ENCODE measurements at places on chromosomes 6 and 20. TPM values are rescaled to one million over a fixed set of nuclear protein-coding genes. Genes with fewer than 3 reads are reported as not detected.
A peak's percentile ranks its signal among the peaks of the same experiment; 100 is the strongest.

DNA sequence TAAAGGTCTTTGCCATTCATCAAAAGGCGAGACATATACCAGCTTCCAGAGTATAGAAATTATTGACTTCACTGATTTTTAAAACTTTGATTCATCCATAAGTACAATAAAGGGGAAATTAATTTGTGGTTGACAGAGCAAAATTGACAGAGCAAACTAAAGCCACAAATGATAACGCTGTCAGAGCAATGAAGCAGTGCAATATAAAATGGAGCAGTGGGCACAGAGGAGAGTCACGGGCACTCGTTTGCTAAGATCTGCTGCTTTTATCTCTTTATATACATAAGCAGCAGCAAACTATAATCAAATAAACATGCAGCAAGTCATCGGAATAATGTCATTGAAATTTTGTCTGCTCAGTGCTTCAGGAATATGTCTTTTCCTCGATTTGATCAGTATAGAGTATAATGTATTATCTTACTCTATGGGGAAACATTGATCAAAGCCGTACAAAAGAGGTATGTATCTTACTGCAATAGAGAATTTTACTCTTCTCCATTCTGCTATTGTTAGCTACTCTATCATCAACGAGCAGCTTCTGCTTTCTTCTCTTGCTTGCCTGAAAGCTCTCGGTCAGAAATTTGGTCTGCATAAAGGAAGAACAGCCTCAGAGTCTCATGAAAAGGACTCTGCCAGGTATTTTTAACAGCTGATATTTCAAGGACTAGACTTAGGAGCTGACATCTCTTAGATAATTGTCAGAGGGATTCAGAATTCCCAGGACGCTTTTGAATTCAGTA is 546.0 kb upstream of the ARID1B start:
- H3K27me3 ChIP-seq = no peaks in the 10 kb centered on the region
- H3K36me3 ChIP-seq = no peaks in the 10 kb centered on the region
- no peak overlapping the region for H3K4me3 ChIP-seq
- no peak overlapping the region for H3K27ac ChIP-seq
- H3K4me1 ChIP-seq = no peaks in the 10 kb centered on the region
- no peak for DNase-seq

DNA sequence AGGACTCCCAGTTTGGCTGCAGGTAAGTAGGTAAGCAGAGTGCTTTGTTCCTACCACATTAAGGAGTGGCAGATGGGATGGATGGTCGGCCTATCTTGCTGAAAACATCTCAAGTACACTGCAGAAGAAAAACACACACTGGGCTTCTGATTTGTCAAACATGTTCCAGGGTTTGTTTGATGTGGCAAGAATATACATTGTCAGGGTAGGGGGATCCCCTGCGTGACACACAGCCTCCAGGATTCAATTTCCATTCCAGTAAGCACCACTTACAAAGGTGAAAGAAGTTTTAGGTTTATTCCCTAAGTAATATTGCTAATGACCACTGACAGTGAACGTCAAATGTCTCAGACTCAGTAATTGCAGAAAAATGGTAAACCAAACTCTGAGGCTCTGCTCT is 26.0 kb upstream of the KIF16B start:
- no peak overlapping the region for H3K4me3 ChIP-seq
- DNase-seq = no peak
- no peaks in the 10 kb centered on the region for H3K36me3 ChIP-seq
- no peaks in the 10 kb centered on the region for H3K4me1 ChIP-seq
- no peak overlapping the region for H3K27ac ChIP-seq

Gene BEND6
- 1.5 TPM for total RNA-seq

DNA sequence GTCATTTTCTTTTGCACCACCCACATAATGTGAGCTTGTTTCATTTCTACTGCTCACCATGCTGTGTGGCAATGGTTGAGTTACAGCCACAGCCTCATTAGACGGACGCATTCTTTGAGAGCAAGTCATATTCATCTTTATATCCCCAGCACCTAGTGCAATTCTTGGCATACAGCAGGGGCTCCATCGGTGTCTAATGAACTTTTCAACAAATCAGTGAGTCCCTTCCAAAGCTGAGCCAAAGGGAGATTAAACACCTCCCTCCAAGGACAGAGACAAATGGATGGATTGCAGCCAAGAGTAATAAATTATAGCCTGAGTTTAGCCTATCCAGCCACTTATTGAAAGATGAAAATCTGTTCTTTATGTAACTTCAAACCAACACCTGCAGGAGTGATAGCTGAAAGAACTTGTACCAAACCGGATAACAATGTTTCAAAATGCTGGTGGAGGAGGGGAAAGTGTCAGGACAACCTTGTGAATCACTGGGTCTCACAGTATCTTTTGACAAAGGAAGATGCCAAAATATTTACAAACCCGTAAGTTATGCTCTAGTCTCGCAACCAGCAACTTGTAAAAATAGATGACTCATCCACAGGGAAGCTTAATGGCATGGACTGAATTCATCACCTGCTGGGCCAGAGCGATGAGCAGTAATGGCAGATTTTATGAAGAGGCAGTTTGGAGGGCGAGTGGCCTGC is 139.0 kb downstream of the PXDC1 start:
- peaks cover 7% of the 10 kb centered on the region for H3K4me1 ChIP-seq
- H3K27me3 ChIP-seq = no peaks in the 10 kb centered on the region
- no peak overlapping the region for H3K4me3 ChIP-seq
- H3K27ac ChIP-seq = no peak overlapping the region
- no peaks in the 10 kb centered on the region for H3K36me3 ChIP-seq
- DNase-seq = no peak

DNA sequence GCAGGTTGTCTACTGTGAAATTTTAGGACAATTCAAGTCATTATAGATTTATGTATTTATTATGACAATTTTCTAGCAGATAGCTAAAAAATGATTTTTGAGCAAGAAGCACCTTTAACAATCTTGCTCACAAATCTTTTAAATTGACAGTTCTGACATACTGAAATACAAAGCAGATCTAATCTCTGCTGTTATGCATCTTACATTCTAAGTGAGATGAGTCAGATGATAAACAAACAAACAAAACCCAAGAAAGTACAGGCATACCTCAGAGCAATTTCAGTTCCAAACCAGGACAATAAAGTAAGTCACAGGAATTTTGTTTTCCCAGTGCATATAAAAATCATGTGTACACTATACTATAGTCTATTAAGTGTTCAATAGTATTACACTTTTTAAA is 430.7 kb upstream of the PTCHD4 start:
- H3K27ac ChIP-seq = no peak overlapping the region
- DNase-seq = no peak
- H3K4me1 ChIP-seq = no peaks in the 10 kb centered on the region
- H3K36me3 ChIP-seq = peaks cover 12% of the 10 kb centered on the region
- H3K4me3 ChIP-seq = no peak overlapping the region

DNA sequence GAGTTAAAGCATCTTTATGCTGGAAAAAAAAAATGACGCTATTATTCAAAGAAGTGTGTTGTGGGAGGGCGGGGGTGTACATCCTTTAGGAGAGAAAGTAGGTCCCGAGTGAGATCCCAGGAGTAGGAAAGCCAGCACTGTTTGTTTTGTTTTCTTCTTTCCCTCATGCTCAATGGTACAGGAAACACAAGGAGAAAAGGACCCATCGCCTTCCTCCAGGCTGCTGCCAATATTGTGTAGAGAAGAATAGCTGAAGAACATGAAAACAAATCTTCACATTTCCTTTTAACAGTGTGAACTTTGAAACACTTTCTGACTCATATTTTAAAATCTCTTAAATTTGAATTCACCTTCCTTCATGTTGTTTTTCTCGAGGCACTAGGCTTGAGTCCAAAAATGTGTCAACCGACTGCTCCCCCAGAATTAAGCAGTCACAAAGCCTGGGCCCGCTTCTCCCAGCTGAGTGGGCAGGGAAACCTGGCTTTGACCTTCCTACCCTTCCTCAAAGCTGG is 22.3 kb downstream of the PPP1R16B start:
- H3K36me3 ChIP-seq = no peaks in the 10 kb centered on the region
- H3K4me3 ChIP-seq = no peak overlapping the region
- peaks cover 34% of the 10 kb centered on the region for H3K4me1 ChIP-seq
- DNase-seq = no peak
- H3K27me3 ChIP-seq = no peaks in the 10 kb centered on the region

GRCh38 chr6:167056370-167056769 is 57.2 kb downstream of the CEP43 start:
- no peak overlapping the region for H3K27ac ChIP-seq
- H3K4me1 ChIP-seq = peaks cover 13% of the 10 kb centered on the region
- H3K27me3 ChIP-seq = no peaks in the 10 kb centered on the region
- no peak for DNase-seq
- H3K36me3 ChIP-seq = peaks cover 17% of the 10 kb centered on the region

GRCh38 chr6:73854998-73855718 is 159.2 kb downstream of the CD109 start:
- H3K27ac ChIP-seq = no peak overlapping the region
- no peak for DNase-seq

DNA sequence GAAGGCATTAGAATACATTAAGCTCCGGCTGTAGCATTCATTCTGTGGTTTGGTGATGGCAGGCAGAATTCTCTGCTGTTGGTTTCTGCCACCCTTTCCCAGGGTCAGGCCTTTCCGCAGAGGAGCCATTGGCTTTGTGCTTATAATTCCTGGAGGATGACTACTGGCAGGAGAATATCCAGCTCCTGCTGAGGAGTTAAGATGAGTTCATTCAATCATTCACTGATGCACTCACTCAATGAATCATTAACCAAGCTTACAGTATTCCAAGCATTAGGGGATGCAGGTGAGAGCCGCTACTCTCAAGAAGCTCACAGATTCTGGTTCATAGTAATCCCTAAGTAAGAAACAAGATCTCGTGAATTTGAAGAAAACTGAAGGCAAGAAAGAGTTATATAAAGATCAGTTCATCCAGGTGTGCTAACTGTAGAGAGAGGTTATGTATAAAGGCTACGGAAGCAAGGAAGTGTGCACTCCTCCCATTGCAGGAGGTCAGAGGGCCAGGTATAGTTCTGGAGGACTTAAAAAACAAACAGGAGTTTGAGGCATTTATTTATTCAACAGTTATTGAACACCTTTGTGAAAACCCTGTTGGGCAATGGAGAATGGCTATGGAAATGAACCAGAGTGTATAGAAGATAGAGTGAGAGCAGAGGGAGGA is 75.5 kb downstream of the HMGN3 start:
- no peak overlapping the region for H3K4me3 ChIP-seq
- no peaks in the 10 kb centered on the region for H3K27me3 ChIP-seq
- peaks cover 17% of the 10 kb centered on the region for H3K4me1 ChIP-seq
- H3K36me3 ChIP-seq = peaks cover 8% of the 10 kb centered on the region
- H3K27ac ChIP-seq = no peak overlapping the region

DNA sequence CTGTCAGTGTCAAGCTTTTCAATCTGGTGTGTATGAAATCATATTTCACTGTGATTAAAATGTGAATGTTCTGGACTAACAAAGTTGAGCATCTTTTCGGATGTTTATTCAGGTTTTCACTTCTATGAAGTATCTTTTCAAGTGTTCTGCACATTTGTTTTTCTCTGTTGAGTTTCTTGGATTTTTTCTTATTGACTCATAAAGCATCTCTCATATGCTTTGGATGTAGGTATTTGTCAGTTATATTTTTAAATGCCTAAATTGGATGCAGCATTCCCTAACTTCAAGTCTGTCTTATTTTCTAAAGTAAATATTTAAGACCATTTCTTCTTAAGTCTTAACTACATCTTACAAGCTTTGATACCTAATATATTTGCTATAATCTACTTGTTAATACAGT is 398.0 kb downstream of the PLCB1 start:
- no peaks in the 10 kb centered on the region for H3K27me3 ChIP-seq
- H3K27ac ChIP-seq = no peak overlapping the region
- H3K4me1 ChIP-seq = peaks cover 10% of the 10 kb centered on the region
- no peak overlapping the region for H3K4me3 ChIP-seq
- H3K36me3 ChIP-seq = no peaks in the 10 kb centered on the region

- DNase-seq = no peak
- H3K27me3 ChIP-seq = no peaks in the 10 kb centered on the region
- H3K4me1 ChIP-seq = peaks cover 35% of the 10 kb centered on the region
- no peak overlapping the region for H3K4me3 ChIP-seq
- H3K27ac ChIP-seq = no peak overlapping the region
Measured at GRCh38 chr6:12844284-12845223, 128.0 kb downstream of the PHACTR1 start.

DNA sequence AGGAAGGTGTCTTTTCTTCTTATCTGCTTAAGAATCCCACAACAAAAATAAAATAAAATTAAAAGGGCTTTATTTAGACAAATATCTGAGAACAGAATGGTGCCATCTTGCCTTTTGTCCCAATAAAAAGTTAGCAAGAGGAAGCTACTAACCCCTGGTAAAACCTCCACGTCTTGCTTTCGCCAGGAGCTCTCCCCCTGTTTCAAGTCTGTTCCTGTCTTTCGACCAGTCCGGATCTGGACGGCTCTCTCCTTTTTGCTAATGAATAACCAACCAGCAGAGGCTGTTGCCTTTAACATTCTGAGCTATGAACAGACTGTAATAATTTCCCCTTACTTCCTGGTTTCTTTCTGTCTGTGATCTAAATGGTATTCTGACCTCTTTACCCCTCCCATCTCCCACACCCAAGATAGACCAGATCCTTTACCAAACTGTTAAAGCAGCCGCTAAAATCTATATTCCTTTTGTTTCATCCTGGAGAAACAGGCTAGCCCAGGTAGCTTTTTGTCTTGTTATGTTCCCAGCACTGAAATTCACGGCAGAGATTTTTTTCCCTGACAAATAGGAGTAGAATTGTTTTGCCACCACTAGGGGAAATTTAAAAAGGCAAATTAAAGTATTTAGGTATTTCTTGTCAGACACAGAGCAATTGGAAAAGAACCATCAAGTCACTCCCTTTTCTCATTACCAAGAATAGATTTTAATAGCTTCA is at the start of gene FRK:
Gene FRK, minus strand, starts transcription at position 320 of the 712 bp plus-strand sequence. CDS start 580 bp downstream, outside the sequence.
- H3K4me1 ChIP-seq = peaks cover 19% of the 10 kb centered on the region
- H3K27me3 ChIP-seq = no peaks in the 10 kb centered on the region
- no peak within 1 kb of the TSS for H3K4me3 ChIP-seq
- H3K36me3 ChIP-seq = no peaks in the 10 kb centered on the region

DNA sequence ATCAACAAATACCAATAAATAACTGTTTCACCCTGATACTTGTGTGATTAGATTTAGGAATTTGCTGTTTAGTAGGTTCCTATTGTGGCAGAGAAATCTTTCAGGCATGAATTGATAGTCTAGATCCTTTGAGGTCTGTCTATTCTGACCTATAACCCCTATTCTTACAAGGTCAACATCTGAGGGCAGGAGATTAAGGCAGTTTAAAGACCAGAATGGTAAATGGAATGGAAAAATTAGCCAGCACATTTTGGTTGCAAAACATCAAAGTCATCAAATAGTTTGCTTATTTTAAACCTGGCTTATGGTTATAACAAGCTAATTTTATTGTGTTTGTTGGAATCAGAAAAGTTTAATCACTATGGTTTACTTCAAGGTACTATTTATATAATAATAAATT is 78.4 kb downstream of the LIN28B start:
- H3K4me1 ChIP-seq = peaks cover 38% of the 10 kb centered on the region
- peak overlapping the region; percentile 90 for H3K27ac ChIP-seq
- no peak overlapping the region for H3K4me3 ChIP-seq

DNA sequence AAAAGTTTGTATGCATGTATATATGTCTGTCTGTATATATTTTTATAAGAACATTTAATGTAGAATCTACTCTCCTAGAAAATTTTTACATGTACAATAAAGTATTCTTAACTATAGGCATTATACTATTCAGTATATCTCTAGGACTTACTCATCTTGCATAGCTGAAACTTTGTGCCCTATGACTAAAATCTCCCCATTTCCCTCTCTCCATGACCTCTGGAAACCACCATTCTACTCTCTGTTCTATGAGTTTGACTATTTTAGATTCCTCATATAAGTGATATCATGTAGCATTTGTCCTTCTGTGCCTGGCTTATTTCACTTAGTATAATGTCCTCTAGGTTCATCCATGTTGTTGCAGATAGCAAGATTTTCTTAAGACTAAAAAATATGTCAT is 205.1 kb upstream of the SMLR1 start:
- H3K27ac ChIP-seq = no peak overlapping the region
- H3K4me3 ChIP-seq = no peak overlapping the region
- H3K4me1 ChIP-seq = peaks cover 9% of the 10 kb centered on the region
- H3K27me3 ChIP-seq = no peaks in the 10 kb centered on the region
- DNase-seq = no peak

Gene FAM217A
- total RNA-seq = not detected

Measured in WTC11 (cell line).